Nephron progenitor cell (in vitro differentiated cells): ENCODE measurements at places on chromosomes 16 and 17.
A peak's percentile ranks its signal among the peaks of the same experiment; 100 is the strongest.

DNA sequence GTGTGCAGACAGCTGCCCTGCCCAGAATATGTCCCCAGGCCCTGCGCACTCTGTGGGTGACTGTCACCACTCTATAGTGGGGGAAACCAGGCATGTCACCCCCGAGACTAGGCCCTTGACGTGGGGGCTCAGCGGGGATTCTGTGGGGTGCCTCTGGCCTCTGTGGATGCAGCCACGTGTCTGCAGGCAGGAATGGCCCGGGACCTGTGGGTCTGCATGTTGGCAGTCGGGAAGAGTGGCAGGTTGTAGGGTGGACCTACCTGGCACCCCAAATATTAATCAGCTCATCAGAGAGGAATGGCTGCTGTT, 954 bp downstream of the IL32 start:
- no peaks in the 10 kb centered on the region for H3K36me3 ChIP-seq
- no peak overlapping the region for H3K4me3 ChIP-seq
- DNase-seq, result no peak
- peaks cover 28% of the 10 kb centered on the region for H3K4me1 ChIP-seq
- no peak overlapping the region for H3K27ac ChIP-seq

GRCh38 chr16:180681-181564, 664 bp downstream of the HBQ1 start:
- DNase-seq, result peak; percentile 90
- H3K27me3 ChIP-seq, result peaks cover 38% of the 10 kb centered on the region
- H3K36me3 ChIP-seq, result peaks cover 19% of the 10 kb centered on the region

- H3K4me1 ChIP-seq, result peaks cover 17% of the 10 kb centered on the region
- H3K27me3 ChIP-seq, result no peaks in the 10 kb centered on the region
- H3K27ac ChIP-seq, result no peak overlapping the region
- DNase-seq, result no peak
Measured at GRCh38 chr17:9225305-9226101, 204.2 kb downstream of the NTN1 start.

DNA sequence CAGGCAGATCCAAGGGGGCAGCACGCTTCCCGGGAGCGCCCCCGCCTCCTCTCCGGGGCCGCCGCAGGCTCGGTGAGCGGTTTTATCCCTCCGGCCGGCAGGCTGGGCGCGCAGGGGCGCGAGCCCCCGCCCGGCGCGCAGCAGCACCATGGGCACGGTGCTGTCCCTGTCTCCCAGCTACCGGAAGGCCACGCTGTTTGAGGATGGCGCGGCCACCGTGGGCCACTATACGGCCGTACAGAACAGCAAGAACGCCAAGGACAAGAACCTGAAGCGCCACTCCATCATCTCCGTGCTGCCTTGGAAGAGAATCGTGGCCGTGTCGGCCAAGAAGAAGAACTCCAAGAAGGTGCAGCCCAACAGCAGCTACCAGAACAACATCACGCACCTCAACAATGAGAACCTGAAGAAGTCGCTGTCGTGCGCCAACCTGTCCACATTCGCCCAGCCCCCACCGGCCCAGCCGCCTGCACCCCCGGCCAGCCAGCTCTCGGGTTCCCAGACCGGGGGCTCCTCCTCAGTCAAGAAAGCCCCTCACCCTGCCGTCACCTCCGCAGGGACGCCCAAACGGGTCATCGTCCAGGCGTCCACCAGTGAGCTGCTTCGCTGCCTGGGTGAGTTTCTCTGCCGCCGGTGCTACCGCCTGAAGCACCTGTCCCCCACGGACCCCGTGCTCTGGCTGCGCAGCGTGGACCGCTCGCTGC, 832 bp downstream of the CDK5R1 start:
- peak overlapping the region; percentile 28 for H3K27ac ChIP-seq
- H3K4me1 ChIP-seq, result peaks cover 78% of the 10 kb centered on the region
- H3K27me3 ChIP-seq, result peaks cover 6% of the 10 kb centered on the region
- H3K36me3 ChIP-seq, result peaks cover 11% of the 10 kb centered on the region

DNA sequence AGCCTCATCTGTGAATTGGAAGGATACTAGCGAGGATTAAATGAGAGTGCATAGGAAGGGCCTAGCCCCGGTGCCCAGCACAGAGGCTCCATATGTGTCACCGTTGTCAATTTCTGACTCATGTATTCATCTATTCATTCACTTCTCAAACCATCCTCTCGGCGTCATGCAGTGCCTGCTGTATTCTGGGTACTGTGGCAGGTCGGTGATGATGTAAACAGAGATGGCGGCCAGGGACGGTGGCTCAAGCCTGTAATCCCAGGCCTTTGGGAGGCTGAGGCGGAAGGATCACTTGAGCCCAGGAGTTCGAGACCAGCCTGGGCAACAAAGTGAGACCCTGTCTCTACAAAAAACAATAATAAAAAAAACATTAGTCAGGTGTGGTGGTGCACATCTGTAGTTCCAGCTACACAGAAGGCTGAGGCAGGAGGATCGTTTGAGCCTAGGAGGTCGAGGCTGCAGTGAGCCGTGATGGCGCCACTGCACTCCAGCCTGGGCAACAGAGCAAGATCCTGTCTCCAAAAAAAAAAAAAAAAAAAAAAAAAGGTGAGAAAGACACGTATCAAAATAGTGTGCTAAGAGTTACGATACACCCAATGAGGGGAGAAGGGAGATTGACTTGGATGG, 4.3 kb upstream of the PPP1R1B start:
- H3K27me3 ChIP-seq, result peaks cover 89% of the 10 kb centered on the region
- H3K36me3 ChIP-seq, result no peaks in the 10 kb centered on the region
- DNase-seq, result no peak
- peaks cover 10% of the 10 kb centered on the region for H3K4me1 ChIP-seq
- no peak overlapping the region for H3K27ac ChIP-seq

DNA sequence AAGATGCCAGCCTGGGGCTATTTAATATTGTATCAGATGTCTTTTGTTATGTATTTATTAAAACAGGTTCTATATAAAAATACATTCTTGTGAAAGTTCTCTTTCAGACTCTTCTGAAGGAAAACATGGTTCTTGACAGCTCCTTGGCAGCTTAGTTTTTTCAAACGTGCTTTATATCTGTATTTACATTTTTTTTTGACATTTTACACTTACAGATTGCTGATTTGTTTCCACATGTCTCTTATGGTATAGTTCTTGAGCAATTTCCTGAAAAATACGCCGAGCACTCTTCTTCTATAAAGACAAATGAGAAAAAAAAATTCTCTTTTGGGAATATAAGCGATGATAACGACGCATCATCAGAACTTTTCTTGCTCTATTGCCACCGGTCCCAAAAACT, 9.5 kb downstream of the IGSF6 start:
- DNase-seq, result no peak
- H3K36me3 ChIP-seq, result peaks cover 8% of the 10 kb centered on the region
- no peak overlapping the region for H3K4me3 ChIP-seq

DNA sequence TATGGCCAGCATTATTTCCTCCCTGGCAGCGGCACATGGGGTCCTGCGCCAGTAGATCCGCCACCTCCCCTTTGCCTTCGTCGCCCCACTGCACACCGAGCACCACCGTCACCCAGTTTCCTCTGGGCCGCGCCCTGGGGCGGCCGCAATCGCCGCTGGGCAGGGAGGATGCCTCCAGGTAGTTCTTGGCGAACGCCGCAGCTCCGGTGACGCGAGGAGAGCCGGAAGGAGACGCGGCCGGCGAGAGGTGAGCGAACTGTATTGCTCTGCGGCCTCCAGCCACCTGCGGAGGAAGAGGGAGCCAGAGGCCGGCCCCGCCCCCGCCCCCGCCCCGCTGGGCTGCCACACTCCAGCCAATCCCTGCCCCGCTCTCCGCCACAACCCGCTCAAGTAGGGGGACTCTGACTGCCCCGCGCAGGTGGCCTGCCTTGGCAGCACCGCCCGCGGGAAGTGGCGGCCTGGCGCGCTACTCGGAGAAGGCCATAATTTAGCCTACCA, 11.8 kb upstream of the SLFN13 start:
- H3K36me3 ChIP-seq, result no peaks in the 10 kb centered on the region
- peaks cover 95% of the 10 kb centered on the region for H3K27me3 ChIP-seq
- H3K4me3 ChIP-seq, result peak overlapping the region; percentile 66
- H3K27ac ChIP-seq, result no peak overlapping the region
- peak; percentile 72 for DNase-seq
- H3K4me1 ChIP-seq, result peaks cover 4% of the 10 kb centered on the region

- no peaks in the 10 kb centered on the region for H3K27me3 ChIP-seq
- H3K4me3 ChIP-seq, result no peak overlapping the region
- H3K36me3 ChIP-seq, result peaks cover 69% of the 10 kb centered on the region
- DNase-seq, result no peak
- no peaks in the 10 kb centered on the region for H3K4me1 ChIP-seq
Measured at GRCh38 chr16:87411375-87412271, 19.5 kb downstream of the MAP1LC3B start.

DNA sequence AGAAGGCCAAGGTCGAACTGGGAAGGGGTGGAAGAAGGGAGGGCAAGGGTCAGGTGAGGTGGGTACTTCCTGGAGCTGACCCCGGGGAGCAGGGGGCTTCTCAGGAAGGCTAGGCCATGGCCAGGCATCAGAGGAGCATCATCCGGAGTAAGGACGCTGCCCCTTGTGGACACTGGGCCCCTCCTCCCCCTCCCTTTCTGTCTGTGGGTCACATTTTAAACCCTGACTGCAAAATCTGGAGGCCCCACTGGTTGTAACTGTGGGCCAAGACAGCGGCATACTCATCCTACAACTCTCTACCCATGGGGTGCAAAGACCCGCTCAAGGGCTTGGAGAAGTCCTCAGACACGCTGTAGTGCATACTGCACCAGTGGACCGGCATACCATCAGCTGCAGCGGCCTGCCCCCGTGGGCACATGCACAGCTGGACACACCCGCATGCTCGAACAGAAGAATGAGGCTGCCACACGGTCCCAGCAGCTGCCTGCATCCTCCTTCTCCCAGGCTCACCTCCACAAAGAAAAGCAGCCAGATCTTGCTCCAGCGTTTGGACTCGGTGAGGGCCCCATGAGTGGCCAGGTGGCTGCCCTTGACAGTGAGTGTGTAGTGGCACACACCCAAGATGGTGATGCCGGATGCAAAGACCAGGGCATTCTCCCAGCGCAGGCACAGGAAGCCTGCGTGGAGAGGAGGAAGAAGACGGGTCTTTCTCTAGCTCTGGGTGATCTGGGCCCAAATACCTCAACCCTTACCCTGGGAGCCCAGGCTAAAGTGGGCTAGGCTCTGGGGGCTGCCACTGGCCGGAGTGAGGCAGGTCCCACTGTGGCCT, 1.2 kb downstream of the FADS6 start:
- H3K27ac ChIP-seq, result no peak overlapping the region
- peaks cover 95% of the 10 kb centered on the region for H3K27me3 ChIP-seq
- H3K4me1 ChIP-seq, result peaks cover 29% of the 10 kb centered on the region
- no peak for DNase-seq
- no peaks in the 10 kb centered on the region for H3K36me3 ChIP-seq

DNA sequence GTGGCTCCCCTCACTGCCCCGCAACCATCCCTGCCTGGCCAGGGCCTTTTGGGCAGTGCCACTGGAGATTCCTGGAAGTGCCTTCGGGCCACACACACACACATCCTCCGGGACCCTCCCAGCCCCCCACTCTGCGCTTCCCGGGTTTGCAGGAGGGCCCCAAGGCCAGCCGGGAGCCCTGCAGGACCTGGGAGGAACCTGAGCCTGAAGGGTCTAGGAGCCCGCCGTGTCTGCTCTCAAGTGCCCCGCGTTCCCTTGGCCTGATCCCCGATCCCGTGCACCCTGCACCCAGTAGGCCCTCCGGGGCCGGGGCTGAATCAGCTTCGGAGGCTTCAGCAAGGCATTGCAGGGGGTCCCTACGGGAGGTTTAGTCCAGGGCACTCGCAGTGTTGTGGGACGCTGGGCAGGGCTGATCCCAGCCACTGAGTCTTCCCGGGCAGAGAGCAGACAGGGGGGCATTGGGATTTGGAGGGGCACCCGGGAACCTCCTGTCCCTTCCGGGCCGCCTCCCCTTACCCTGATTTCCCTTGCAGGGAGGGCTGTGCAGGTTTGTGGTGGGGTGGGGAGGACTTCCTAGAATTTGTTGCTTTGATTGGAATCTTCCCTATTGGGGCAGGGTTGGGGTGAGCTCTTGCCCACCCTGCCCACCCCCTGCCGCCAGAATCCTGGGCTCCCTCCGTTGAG, 36.9 kb downstream of the TMEM235 start:
- DNase-seq, result no peak
- peak overlapping the region; percentile 68 for H3K4me3 ChIP-seq
- H3K27me3 ChIP-seq, result peaks cover 9% of the 10 kb centered on the region

DNA sequence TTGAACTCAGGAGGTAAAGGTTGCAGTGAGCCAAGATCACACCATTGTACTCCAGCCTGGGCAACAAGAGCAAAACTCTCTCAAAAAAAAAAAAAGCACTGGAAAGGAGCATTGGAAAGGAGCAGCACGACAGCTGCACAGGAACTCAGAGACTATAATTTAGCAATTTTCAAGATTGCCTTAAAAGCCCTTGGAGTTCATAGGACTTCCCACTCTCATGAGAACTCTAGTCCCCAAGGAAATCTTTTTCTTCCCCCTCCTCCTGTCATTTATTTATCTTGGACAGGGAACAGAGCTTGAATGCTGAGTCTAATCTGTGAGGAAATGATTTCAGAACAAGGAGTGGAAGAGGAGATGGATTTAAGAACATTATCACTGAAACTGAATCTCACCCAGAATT, 69.0 kb downstream of the PLXDC1 start:
- no peak for DNase-seq
- H3K27me3 ChIP-seq, result peaks cover 3% of the 10 kb centered on the region

DNA sequence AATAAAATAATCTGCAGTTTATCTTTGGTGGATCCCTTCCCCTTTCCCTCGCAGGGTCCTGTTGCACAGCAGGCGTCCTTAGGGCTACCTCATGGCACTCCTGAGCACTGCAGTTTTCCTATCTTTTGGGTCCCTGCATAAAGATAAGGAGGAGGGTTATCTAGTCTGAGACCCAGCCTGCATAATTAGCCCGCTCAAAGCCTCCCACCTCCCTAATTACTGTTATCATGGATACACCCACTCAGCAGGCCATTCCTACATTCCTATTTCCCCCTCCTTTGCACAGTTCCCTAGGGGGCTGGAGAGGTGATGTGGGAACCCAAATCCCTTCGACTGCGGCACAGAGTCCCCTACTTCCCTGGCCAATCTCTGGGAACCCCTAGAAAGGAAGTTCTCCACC, 5.1 kb upstream of the CLUH start:
- no peak for DNase-seq
- H3K27ac ChIP-seq, result no peak overlapping the region
- no peak overlapping the region for H3K4me3 ChIP-seq

DNA sequence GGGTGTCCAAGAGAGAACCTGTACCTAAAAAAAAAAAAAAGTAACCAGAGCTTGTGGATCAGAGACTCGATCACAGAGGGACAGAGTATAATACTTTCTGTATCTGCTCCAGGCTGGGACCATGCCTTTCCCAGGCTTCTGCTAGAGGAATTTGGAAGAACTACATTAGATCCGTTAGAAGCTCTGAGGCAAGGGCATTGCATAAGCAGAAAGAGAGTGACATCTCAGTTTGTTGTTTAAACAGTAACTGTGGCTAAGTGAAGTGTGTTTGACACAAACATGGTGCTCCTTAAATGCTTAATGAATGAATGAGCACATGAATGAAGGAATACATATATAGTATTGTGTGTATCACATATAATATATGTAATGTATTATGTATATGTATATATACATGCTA, 131.2 kb downstream of the HS3ST3B1 start:
- H3K27ac ChIP-seq, result peak overlapping the region; percentile 24
- H3K27me3 ChIP-seq, result peaks cover 3% of the 10 kb centered on the region
- H3K4me1 ChIP-seq, result peaks cover 27% of the 10 kb centered on the region
- H3K36me3 ChIP-seq, result no peaks in the 10 kb centered on the region

GRCh38 chr16:76343769-76344168, 66.6 kb downstream of the CNTNAP4 start:
- no peaks in the 10 kb centered on the region for H3K27me3 ChIP-seq
- DNase-seq, result no peak
- no peak overlapping the region for H3K4me3 ChIP-seq
- peaks cover 7% of the 10 kb centered on the region for H3K4me1 ChIP-seq
- no peaks in the 10 kb centered on the region for H3K36me3 ChIP-seq

GRCh38 chr17:44416558-44417289, 27.3 kb upstream of the ITGA2B start:
- H3K36me3 ChIP-seq, result peaks cover 70% of the 10 kb centered on the region
- H3K4me1 ChIP-seq, result peaks cover 5% of the 10 kb centered on the region
- no peak for DNase-seq
- H3K27ac ChIP-seq, result no peak overlapping the region
- no peaks in the 10 kb centered on the region for H3K27me3 ChIP-seq
